ENCODE measurements at places on chromosomes 16 and 17.
A peak's percentile ranks its signal among the peaks of the same experiment; 100 is the strongest.

DNA sequence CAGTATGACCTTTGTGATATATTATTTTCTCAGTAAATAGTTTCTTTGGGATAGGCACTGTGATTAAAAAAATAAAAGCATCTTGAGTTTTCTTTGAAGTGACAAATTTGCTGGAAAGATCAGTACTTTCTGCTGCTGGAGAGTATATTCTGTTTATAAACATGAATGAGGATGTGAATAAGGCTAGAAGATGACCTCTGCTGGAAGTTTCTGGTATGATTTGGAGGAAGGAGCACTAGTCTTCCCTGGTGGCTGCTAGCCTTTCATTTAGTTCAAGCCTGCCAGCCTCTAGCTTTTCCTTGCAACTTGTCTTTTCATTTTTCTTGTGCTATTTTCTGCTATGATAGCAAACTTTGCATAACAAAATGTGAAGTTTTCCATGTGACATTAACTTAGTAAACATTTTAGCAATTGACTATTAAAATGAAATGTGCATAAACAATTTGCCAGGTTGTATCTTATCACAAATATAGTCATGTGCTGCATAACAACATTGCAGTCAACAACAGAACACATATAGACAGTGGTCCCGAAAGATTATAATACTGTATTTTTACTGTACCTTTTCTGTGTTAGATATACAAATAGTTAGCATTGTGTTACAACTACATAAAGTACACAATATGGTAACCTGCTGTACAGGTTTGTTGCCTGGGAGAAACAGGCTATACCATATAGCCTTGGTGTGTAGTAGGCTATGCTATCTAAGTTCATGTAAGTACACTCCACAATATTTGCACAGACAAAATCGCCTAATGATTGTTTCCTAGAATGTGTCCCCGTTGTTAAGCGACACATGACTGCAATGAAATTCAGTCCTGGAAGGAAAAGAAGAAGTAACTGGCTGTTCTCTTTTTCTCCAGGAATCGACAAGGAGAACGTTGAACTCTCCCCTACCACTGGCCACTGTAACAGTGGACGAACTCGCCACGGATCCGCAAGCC lies 18.1 kb upstream of the RAB11FIP4 start:
- peak; percentile 68 for DNase-seq

GRCh38 chr17:333626-334396 lies 18.8 kb downstream of the RPH3AL start:
- peak; percentile 57 for DNase-seq

GRCh38 chr17:81707725-81708646 lies 4.1 kb upstream of the SLC25A10 start:
- DNase-seq: no peak

- no peak for DNase-seq
Measured at GRCh38 chr17:1331708-1332107, 52.2 kb downstream of the TRARG1 start.

DNA sequence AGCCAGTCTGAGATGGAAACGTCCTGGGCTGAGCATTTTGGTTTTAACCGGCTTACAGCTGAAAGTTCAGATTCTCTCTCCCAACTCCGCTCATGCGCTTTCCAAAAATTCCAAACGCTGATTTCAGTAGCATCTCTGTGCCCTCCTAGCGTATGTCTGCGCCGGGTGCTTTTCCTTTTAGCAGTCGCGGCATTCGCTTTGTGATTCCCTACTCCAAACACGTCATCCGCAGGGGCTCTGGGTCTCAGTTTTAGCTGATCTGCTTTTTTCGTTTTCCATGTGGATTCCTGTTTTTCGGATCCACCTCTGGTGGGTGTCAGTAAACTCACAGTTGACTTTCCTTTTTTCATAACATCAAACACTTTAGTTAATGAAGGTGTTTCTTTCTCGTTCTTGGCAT lies 22.1 kb upstream of the TVP23A start:
- DNase-seq: no peak

- no peak for DNase-seq
Measured at GRCh38 chr17:17661834-17662385, 19.3 kb upstream of the RAI1 start.

GRCh38 chr17:78923660-78924453 lies 1.3 kb downstream of the TIMP2 start:
- DNase-seq: peak; percentile 32

GRCh38 chr17:72613396-72613795 lies 479.1 kb downstream of the SLC39A11 start:
- peak; percentile 52 for DNase-seq

DNA sequence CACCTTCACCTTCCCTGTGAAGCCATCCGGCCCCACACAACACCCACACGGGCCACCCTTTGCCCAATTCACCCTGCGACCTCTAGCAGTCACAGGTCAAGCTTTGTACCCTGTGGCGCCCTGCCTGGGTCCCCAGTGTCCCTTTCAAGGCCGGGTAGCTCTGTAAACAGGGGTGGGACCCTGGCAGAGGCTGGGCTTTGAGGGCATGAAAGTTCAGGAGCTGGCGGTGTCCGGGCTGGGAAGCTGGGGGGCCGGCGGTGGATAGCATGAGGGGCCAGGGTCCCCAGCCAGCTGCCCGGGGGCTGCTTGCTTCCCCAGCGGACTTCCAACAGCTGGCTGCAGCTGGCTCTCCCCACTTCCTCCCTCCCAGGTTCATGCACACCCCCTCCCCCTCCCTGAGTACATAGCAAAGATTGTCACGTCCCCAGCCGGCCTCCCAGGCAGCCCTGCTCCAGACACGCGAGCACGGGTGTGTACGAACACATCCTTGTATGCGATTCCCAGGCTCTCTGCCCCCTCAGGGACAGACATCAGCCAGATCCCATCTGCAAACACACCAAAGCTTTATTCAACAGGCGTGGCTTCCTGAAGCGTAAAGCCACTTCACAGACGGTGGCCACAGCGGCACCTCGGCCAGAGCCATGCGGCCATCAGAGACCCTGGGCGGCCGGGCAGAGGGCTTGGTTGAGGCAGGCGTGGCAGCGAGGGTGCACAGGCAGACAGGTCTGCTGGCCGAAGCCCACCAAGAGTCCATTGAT lies 8.2 kb downstream of the NTHL1 start:
- peak; percentile 89 for DNase-seq

DNA sequence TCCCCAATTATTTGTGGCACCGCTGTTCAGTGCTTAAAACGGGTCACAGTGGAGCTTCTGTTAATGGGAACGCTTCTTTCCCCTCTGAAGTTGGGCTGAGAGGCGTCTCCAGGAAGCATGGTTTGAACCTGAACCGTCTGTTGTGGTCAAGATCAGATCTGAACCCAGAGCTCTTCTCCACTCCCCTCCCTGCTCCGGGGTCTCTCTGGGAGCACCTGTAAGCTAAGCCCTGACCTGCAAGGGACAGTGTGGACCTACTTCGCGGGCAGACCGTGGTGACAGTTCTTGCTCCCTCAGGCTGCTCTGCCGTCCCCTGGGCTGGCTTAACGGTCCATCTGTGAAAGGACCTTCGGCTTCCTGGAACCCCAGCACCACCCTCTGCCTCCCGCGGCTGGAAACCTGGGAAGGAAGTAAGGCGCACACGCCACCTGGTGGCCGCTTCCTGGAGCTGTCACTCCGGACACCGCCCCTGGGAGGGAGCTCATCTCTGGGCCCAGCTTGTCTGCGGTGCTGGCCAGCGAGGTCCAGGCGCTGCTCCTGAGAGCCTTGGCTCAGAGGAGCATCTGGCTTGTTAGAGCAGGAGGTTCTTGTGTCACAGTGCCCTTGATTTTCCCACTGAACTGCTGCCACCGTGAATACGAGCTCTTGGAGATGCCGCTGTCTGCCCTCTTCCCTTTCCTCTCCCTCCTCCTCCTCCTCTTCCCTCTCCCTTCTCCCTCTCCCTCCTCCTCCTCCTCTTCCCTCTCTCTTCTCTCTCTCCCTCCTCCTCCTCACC lies 518.5 kb upstream of the EEF2KMT start:
- no peak for DNase-seq

DNA sequence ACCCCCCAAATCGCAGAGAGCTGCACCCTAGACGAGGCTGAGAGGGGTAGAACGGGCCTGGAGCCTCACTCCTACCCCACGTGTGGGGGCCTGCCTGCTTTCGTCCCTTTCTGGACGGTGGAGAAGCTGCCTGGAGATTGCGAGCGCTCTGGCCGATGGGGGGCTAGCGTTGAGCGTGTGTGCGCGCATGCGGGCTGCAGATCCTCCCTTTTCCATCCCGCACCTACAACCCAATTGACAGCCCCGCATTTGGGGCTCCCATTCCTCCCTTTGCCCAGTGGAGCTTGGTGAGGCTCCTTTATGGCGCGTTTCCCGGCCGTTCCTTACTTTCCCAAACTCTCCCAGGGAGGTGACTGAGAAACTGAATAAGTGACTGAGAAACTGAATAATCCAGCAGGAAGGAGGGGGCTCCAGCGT lies 907 bp upstream of the ESRP2 start:
- no peak for DNase-seq

DNA sequence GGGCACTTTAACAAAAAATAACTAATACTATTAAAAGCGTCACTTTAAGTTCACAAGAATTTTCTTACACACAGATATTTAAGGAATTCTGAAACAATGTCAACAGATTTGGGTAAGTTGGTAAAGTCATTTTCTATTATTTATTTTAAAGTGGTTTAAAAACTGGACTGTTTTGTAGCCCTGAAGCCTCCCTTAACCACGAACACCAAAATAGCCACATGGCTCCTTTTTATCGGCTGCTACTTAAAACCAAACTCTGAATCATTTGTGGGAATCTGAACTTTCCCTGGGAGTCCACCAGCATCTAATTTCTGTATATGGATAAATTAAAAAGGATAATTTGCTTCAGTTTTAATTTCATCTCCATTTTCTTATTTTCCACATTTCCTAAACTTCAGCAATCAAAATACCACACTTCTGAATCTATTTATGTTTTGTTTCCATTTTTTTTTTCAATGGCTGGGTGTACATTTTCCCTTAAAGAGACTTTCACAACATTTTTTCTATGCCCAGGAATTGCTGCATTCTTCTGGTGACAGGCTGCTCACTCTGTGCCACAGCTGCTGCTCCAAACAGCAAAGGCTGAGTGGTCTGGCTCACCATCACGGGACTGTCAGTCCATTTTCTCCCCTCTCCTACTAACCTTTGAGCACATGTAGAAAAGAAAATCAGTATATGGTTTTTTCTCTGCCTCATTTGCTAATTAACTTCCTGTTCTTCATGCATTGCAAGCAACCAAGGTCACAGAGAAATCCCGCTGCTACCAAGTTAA lies 255.5 kb upstream of the KCNJ16 start:
- DNase-seq: peak; percentile 48

GRCh38 chr16:81500833-81501521 lies 56.4 kb downstream of the CMIP start:
- DNase-seq: peak; percentile 58

DNA sequence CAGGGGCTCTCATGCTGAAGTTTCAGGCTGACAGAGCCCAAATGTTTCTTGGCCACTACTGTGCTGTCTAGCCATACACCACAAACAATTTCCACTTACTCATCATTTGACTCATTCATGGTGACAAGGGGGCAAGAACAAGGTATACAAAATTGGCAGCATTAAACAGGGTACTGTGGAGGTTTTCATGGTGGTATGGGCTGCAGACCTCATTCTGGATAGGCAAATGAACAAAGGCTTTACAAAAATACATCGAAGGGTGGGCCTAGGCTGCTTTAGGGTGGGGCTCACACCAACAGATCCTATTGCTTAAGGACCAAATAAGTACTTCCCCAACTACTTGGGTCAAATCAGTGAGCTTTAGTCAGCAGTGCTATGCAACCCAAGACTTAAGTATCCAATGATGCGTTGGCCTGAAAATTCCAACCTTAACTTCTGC lies 53.0 kb downstream of the N4BP1 start:
- peak; percentile 80 for DNase-seq

GRCh38 chr17:75077072-75077495 lies 10.7 kb upstream of the SLC16A5 start:
- DNase-seq: no peak

- DNase-seq: peak; percentile 8
Measured at GRCh38 chr17:13027246-13027645, 9.4 kb upstream of the ELAC2 start.

GRCh38 chr17:20121359-20122253 lies 112.4 kb downstream of the SPECC1 start:
- peak; percentile 3 for DNase-seq

DNA sequence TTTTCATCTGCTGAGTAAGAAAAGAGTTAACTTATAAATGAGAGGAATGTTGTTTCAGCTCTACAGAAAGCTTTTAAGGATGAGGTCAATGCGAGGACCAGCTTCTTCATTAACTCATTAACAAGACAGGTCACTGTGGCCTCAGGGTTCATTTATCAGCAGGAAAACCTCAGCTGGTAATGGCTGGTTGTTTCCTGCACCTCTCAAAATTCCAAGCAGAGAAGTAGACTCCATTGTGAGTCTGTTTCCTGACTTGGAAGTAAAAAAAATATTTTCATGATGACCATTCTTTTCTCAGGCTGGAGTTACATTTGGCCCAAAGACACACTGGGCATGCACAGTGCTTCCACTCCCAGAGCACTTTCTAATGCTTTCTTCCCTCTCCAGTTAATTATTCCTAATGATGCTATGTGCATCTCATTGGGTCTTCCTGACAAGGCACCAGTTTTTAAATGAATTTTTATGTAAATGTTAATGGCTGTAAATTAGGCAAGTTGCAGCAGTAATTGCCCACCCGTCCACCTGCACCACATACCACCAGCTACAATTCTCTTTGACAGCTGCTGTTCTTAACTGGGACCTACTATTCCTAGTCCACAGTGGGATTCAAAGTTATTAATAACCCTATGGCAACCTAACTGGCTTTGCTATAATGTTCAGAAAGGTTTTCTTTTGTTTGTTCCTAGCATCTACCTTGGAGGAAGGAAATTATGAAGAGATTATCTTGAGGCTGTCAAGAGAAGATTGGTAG lies 89.5 kb upstream of the BCAR1 start:
- DNase-seq: no peak

DNA sequence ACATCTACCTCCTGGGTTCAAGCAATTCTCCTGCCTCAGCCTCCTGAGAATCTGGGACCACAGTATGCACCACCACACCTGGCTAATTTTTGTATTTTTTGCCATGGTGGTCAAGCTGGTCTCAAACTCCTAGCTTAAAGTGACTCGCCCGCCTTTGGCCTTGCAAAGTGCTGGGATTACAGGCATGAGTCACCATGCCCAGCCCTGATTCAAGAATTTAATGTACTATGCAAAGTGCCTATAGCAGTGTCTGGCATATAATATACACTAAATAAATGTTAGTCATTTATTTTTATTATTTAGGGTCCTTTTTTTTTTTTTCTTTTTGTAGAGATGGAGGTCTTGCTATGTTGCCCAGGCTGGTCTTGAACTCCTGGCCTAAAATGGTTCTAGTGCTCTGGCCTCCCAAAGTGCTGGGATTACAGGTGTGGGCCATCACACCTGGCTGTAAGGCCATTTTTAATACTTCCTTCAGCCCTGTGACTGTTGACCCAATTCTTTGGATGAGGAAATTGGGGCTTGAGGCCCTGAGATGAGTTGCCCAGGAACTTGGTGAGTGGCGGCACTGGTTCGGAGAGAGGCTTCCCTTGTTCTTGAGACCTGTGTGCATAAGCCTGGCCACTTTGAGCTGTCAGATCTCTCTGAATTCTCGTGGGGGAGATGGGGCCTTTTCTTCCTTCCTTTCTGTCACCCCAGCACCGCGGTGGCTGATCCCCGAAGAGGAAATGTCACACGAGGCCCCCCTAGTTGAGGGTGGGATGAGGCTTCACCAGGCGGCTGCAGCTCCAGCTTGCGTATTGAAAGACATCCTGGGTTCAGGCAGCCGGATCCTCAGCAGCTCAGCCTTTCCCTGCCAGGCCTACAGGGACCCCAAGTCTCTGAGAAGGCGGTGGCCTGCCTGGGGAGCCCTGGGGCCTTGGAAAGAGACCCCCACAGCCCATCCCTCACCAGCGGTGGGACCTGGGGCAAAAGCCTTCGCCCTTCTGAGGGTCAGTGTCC lies 38.7 kb downstream of the LAT start:
- peak; percentile 14 for DNase-seq

GRCh38 chr17:8698162-8698971 lies 46.3 kb downstream of the CCDC42 start:
- peak; percentile 20 for DNase-seq

Measured in HCEC 1CT (cell line).